Activated T-helper 2 cell treated with anti-CD3 and anti-CD28 coated beads, Interferon-gamma antibody, Interleukin-2, Interleukin-4, amounts not matched to agents 10 μg/mL and 5 μg/mL and 100 μg/mL, durations not matched to agents 14 hours and 24 hours and 36 hours (primary cell): ENCODE measurements at places on chromosomes 7 and 10. TPM values are rescaled to one million over a fixed set of nuclear protein-coding genes. Genes with fewer than 3 reads are reported as not detected.
A peak's percentile ranks its signal among the peaks of the same experiment; 100 is the strongest.

GRCh38 chr10:49055221-49055849, 60.0 kb downstream of the VSTM4 start:
- no peak for DNase-seq

DNA sequence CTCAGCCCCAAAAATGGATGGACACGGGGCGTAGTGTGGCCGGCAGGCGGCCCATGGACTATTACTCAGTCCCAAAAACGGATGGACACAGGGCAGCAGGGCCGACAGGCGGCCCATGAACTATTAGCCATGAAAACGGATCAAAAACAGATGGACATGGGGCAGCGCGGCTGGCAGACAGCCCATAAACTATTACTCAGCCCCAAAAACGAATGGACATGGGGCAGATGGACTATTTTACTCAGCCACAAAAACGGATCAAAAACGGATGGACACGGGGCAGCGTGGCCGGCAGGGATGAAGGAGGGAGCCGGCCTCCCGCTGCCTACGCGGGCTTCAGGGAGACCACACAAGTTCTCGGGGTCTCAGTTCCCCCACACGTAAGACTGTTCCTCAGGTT, 32.9 kb downstream of the GPER1 start:
- DNase-seq, result no peak

The MCMBP gene
- 94.6 and 99.4 TPM in 2 replicates for total RNA-seq

The LIPK gene
- total RNA-seq, result not detected in 2 replicates

The CALCR gene
- total RNA-seq, result not detected in 2 replicates

The ACHE gene
- total RNA-seq, result 0.09 and 0.21 TPM in 2 replicates

DNA sequence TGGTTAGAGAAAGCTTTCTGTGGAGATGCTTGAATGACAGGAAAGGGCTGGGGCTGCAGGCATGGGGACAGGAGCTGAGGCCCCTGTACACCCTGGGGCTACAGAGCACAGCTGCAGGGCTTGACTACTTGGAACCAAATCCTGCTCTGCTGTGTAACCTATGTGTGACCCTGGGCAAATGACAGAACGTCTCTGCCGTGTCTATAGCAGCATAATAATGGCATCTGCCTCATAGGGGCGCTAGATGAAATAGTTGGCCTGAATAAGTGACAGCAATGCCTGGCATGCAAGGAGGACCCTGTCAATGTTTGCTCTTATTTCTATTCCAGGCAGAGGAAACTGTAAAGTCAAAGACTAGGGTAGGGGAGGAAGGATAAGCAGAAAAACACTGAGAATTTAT, 254.0 kb downstream of the USP6NL start:
- DNase-seq, result no peak

DNA sequence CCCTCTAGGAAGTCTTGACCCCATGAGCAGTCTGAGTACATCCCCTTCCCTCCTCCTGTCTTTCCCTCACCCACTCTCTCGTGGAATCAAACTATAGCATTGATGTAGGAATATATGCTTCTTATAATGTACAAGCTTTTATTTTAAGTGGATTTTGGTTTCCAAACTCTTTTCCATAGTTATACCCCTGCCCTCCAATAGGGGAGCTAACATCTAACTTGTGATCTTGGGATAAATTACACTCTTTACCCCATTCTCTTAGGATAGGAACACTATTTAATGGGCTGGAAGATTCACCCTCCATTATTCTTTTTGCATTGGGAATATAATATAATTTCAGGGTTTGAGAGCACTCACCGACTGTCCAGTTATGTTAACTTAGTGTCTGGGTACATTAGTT, 465.9 kb downstream of the GATA3 start:
- DNase-seq, result no peak

- DNase-seq, result no peak
Measured at GRCh38 chr10:58642916-58643428, 130.3 kb downstream of the BICC1 start.

The NEUROG3 gene
- not detected in 2 replicates for total RNA-seq

- no peak for DNase-seq
Measured at GRCh38 chr10:131925011-131925649, 24.3 kb downstream of the PPP2R2D start.

DNA sequence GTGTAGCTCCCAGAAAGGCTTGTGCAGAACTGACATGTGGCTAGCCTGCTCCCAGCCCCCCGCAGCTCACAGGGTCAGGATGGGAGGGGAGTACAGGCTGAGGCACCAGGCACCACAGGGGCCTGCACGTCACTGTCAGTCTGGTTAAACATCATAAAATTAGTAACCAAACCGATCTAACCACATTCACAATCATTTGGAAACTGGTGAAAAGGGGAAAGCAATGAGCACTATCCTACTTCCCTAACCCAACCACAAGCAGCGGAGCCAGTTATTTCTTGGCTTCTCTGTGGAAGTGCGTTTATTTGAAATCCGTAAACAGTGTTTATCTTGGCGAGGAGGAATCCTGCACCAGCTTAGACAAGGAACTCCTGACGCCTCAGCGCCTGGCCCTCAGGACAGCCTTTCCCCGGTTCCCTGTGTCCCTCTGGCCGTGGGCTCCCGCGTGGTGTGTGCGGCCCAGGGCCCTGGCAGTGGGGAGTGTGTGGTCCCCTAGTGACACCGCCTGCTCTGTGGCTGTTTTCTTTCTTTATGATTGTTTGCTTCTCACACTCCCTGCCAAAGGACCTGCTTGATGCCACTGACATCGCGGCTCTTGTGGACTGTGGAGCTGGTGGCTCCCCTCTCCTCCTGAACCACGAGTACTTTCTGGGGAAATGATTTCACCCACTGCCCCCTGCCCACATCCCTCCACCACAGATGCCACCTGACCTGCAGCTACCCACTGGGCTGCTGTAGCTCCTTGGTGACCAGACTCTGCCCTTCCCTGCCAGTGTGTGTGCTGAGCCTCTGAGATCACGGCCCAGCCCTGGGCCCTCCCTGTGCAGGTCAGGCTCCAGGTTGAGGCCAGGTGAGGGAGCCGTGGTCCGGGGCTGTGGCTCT, 38.0 kb downstream of the INPP5A start:
- peak; percentile 19 for DNase-seq

- no peak for DNase-seq
Measured at GRCh38 chr10:14592026-14592425, 182.7 kb downstream of the FAM107B start.

DNA sequence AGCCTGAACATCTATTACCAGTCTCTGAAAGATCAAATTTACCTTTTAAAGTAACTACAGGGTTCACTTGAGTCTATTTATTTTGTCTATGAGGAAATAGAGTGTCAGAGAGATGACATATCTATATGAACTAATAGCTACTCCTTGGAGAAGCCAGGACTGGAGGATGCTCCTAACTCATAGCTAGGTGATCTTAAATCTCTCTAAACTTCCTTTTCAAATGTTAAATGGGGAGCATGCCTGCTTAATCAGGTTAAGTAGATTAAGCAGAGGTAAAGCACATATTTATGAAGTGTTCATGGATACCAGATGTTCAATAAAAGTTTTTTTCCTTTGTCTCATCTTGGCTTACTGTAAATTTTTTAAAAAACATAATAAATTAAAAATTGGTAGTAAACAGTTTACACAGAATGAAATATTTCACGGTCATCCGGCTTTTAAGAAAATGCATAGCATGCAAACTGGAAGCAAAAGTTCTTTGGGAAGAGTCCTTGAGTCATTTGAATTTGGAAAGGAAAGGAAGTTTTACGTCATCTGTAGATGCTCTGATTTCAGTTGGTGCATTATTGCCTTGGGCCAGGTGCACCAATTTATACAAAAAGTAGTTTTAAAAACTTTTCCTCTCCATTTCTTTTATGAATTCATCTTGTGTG, 155.1 kb downstream of the BICC1 start:
- DNase-seq, result no peak

The FGFR2 gene
- total RNA-seq, result not detected in 2 replicates

- no peak for DNase-seq
Measured at GRCh38 chr10:13613519-13613918, 26.8 kb downstream of the PRPF18 start.

The PLEKHA1 gene
- total RNA-seq, result 4.5 and 5.1 TPM in 2 replicates

DNA sequence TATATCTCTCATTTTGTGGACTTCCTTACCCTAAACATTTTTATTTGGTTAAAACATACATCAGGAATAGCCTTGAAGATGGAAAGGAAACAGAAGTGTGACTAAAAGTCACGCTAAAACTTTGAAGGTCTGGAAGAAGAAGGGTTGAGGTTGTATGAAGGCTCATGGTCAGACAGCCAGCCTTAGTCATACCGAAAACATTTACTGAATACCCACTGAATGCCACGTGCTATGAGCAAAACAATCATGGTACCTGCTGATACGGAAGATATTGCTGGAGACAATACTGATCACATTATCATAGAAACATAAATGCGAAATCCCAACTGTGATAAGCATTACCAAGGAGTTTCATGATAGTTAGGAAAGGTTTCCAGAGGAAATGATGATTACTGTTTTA, 64.0 kb downstream of the PDZD8 start:
- no peak for DNase-seq

DNA sequence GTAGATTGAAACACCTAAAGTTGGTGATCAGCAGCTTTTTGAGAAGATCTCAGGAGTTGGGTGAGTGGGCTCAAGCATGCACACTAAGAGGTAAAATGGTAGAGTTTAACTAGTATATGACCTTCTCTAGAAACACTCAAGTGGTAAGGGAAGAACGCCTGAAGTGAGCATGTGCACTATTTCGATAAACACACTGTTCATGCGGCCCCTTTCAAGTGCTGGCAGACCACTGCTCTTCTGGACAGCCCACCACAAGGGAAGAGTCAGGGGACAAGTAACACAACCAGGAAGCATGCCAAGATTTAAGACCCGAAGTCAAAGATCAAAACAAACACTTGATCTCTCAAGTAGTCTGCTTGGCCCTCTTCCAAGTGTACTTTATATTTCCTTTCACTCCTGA, 519.5 kb upstream of the ZWINT start:
- no peak for DNase-seq

The FAM237B gene
- not detected in 2 replicates for total RNA-seq

- no peak for DNase-seq
Measured at GRCh38 chr7:23183279-23184012, 1.6 kb downstream of the NUP42 start.

GRCh38 chr7:12719141-12719919, 31.9 kb downstream of the ARL4A start:
- no peak for DNase-seq

GRCh38 chr7:6533893-6534495, 17.3 kb downstream of the GRID2IP start:
- no peak for DNase-seq

The ZNF425 gene
- total RNA-seq, result 0.39 and 1.0 TPM in 2 replicates

The CPED1 gene
- total RNA-seq, result not detected in 2 replicates

GRCh38 chr10:23422003-23422411, 16.9 kb upstream of the OTUD1 start:
- DNase-seq, result no peak

The CYP2C9 gene
- not detected in 2 replicates for total RNA-seq

DNA sequence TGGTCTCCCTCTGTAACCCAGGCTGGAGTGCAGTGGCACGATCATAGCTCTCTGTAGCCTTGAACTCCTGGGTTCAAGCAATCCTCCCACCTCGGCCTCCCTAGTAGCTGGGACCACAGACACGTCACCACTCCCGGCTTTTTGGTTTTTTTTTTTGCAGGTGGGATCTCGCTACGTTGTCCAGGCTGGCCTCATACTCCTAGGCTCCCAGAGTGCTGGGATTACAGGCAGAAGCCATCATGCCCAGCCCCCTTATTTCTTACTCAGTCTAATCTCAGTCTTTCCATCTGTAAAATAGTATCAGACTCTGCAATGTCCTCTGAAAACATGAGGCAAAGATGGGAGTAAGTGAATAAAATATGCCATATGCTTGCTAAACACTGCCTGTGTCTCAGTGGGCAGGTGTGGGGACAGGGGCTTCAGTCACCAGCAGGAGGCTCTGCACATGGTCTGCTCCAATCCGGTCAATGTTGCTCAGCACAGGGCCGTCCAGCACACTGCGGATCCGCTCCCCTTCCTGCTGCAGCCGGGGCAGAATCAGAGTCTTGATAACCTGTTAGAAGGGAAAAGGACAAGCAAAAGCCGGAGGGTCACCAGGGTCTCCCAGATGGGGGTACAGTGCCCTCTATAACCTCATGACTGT, 8.2 kb downstream of the AP4M1 start:
- no peak for DNase-seq

DNA sequence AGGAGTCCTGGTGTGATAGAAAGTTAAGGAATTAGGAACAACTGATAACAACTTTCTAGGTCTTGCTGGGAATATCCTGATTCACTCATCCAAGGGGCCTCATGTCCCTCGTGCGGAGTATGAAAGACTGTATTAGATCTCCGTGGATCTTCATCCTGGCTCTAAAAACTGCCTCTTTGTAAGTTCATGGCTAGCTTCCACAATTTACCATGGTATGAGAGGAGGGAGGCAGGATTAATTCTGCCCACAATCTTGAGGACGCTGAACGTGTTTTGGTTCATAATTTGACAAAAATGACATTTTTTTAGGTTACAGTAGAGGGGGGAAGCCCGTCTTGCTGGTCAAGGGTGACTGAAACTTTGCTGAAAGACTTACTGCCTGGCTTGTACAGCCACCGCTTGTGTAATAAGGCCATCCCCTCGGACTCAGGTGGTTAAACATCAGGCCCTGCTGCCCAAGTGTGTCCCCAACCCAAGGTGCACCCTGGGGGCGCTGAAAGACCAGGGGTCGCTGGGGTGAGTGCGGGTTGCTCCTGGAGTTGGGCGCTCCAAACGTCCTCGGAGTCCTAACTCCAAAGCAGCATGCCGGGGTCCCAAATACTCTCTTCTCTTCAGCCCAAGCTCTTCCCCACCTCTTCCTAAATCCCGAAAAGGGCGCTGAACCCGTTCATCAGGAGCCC, 733 bp downstream of the HIBADH start:
- DNase-seq, result peak; percentile 16

The TMEM178B gene
- 0.30 and 0.41 TPM in 2 replicates for total RNA-seq

The AASS gene
- total RNA-seq, result 1.3 and 2.2 TPM in 2 replicates

The ZNF488 gene
- 1.4 and 1.7 TPM in 2 replicates for total RNA-seq

The ADK gene
- total RNA-seq, result 64.2 and 64.5 TPM in 2 replicates

DNA sequence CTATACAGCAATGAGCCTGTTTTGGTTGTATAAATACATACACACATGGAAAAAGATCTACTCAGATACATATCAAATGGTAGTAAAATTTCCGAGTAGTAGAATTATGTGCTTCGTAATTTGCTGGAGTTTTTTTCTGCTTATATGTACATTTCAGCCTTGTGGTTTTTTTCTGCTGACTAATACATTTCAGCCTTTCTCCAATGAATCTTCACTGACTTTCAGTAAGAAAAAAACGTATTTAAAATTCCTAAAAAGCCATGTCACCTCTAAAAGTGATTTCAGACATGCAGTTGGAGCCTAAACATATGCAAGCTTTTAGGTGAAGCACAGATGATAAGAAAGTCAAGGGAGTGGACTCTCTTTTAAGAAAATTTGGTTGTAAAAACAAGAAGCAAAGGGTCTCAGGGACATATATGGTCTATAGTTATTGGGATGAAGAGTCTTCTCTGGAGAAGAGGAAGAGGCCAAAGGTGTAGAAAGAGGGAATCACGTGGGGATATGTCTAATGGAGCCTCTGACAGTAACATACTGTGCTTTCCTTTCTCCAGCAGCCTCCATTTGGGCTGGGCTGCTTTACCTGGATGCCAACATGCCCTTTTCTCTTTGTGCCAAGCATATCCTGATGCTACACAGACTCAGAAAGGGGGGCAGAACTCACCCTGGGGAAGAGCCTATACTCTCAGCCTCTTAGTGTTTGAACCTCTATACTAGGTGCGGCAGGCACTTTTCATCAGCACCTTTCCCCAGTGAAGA, 2.4 kb downstream of the AMPH start:
- no peak for DNase-seq
